AG04449 (cell line): ENCODE measurements at places on chromosomes 3 and 15.

DNA sequence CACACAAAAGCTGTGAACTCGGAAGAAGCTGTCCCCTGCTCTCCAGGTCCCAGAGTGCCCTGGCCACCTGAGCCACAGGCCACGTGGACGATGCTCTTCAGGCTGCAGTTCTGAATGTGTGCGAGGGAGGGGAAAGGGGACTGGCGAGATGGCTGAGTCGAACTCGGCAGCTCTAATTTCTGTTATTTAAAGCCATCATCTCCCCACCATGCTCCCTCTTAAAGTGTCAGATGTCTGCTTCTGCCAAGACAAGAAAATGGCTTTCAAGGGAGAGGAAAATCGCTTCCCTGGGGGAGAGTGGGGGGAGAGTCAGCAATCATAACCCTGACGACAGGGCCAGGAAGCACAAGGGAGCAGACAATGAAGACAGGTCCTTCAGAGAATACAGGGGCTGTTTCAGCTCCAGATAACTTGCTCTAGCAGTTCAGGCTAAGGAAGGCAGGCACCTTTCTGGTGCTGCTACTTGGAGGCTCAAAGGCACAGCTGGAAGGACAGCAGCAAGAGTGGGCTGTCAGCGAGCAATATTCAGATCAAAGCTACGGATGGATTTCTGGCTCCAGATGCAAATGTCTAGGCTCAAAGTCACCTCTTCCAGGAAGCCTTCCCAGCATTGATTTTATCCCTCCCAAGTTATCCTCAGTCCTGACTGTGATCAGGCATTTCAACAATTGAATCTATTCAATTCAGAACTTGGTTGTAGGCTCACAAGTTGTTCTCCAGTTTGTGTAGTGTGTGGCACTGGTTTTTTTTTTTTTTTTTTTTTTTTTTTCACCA, 15.5 kb upstream of the CCDC33 start:
- DNase-seq = no peak

- no peak for DNase-seq
Observed at GRCh38 chr15:33975022-33975565, 6.8 kb downstream of the CHRM5 start.

- DNase-seq = no peak
Observed at GRCh38 chr3:147403511-147403910, 2.8 kb downstream of the ZIC4 start.

DNA sequence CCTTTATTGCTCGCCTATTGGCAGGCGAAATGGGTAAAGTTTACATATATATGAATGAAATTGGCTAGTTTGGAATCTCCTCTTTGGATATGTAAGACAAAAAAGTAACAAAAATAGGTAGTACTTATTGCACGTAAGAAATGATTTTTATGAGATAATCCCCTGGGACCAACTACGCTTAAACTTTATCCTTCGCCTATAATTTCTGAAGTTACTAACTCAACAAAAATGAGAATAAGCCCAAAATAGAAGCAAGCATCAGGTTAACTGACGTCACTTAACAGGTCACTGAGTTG, 438 bp upstream of the SLC49A4 start:
- no peak for DNase-seq

DNA sequence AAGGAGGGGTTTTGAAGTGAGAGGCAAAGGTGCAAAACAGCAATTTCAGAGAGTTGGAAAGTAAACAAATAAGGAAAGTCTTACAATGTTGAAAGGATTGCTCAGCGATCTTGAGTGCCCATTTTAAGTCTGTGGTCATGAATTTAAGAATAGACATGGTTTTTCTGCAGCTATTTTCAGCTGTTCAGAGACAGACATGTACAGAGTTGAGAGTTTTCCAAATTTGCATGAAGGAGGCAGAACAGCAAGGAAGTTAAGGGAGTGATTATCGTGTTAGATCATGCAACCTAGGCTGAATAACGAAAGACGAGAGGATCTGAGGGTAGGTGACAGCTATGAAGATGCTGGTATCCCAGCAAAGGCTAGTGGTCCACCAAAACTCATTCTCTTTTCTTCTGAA, 37.2 kb downstream of the DET1 start:
- no peak for DNase-seq

DNA sequence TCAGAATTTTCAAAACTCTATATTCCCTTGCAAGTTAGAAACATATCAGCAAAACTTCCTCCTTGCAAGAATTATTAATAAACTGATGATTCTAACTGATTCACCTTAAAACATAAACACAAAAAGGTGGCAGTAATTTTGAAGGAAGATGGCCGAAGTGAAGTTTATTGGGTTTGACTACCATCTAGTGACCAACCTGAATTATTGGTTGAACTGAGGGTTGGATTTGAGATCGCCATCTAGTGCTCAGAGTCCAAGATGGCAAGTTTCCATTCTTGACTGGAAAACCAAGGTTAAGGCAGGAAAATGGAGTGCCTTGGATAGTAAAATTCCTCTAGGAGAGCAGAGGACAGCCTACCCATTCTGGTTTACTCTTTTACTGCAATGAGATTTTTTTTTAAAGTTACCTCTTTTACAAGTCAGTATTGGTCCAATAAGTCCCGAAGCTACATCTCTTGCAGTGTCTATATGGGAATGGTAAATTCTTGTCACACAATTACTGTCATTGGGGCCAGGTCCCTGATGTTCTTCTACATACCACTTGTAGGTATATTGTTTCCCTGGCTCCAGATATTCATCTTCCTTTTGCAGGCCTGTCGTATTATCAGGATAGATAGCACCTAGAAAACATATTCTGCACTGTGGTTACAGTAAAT, 51.6 kb upstream of the CP start:
- peak; percentile 58 for DNase-seq

DNA sequence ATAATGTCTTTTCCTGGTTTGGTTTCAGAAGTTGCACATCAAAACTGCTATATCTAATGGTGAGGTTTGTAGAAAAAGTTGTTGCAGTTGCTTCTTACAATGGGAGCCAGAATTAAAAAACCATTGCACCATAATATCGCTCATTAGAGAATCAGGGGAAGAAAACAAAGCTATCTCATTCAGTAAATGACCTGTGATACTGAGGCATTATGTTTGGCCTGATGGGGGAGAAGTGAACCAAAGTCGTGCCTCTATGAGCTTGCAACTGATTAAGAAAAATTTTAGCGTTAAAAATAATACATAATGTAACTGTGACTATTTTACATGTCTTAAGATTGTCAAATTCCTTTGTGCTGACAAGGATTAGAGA, 60.2 kb upstream of the ARHGEF26 start:
- DNase-seq = no peak

GRCh38 chr3:84601303-84601702, 357.5 kb upstream of the CADM2 start:
- no peak for DNase-seq

DNA sequence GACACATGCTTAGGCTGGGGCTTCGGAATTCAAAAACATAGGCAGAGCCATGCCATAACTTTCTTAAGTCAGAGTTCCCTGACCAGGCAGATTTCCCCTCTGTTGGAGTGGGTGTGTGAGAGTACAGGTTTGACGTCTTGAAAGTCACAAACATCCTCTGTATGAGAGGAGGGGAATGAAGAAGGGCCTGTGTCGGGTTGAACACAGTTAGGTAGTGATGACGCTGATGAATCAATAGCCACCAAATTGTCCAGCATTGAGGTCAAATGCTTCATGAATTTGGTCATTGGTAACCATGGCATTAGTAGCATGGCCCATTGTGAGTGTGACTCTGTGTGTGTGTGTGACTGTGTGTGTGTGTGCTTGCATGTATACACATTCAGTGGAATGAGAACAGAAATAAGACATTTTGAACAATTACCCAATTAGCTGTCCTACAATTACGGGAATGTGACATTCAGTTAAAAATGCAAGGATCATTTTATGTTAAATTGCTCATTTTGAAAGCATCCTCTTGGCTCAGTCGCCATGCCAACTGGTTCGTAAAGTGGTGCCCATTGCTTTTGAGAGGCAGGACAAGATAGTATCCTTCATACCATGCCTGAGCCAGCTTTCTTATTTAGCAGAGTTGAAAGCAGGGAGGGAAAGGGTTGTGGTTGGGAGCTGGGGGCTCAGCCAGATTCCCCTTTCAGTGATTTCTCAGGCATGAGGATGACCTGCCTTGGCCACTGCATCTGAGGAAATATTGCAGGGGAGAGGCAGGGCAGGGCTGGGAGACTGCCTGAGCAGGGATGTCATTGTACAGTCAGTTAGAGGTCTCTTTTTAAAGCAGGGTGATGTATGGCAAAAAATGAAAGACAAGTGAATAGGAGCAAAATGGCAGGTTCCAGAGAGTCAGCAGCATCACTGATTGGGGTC, 35.4 kb downstream of the RBP2 start:
- no peak for DNase-seq

- no peak for DNase-seq
Observed at GRCh38 chr3:171984883-171985282, 54.5 kb upstream of the FNDC3B start.

- DNase-seq = no peak
Observed at GRCh38 chr3:181955566-181955965, 243.8 kb downstream of the SOX2 start.

- DNase-seq = no peak
Observed at GRCh38 chr3:44104043-44104442, 137.6 kb upstream of the TOPAZ1 start.

- DNase-seq = no peak
Observed at GRCh38 chr3:86451749-86452148, 539.2 kb downstream of the VGLL3 start.

- no peak for DNase-seq
Observed at GRCh38 chr3:12280357-12280806, 8.5 kb upstream of the PPARG start.

GRCh38 chr3:49119439-49119838, 1.2 kb downstream of the USP19 start:
- no peak for DNase-seq

GRCh38 chr3:63910891-63911290, 1.3 kb downstream of the SCAANT1 start:
- no peak for DNase-seq
